Neural progenitor cell (in vitro differentiated cells): ENCODE measurements at places on chromosomes 2 and 18. TPM values are rescaled to one million over a fixed set of nuclear protein-coding genes. Genes with fewer than 3 reads are reported as not detected.

SPHKAP gene
- total RNA-seq: 0.06 TPM in 1 of 2 replicates, not detected in the other

GNAL gene
- total RNA-seq: 10.8 and 26.8 TPM in 2 replicates

GRCh38 chr2:60350791-60351190 is 202.7 kb downstream of the BCL11A start:
- peaks cover 19% of the 10 kb centered on the region for H3K4me1 ChIP-seq
- no peaks in the 10 kb centered on the region for H3K27me3 ChIP-seq
- H3K4me3 ChIP-seq: no peak overlapping the region
- no peak for DNase-seq
- peaks cover 4% of the 10 kb centered on the region for H3K36me3 ChIP-seq
- H3K27ac ChIP-seq: no peak overlapping the region

- H3K27me3 ChIP-seq: no peaks in the 10 kb centered on the region
- H3K27ac ChIP-seq: no peak overlapping the region
- peaks cover 8% of the 10 kb centered on the region for H3K4me1 ChIP-seq
- no peak for DNase-seq
Observed at GRCh38 chr2:111168528-111169239, 48.0 kb downstream of the BCL2L11 start.

- H3K27ac ChIP-seq: no peak overlapping the region
- DNase-seq: no peak
- no peak overlapping the region for H3K4me3 ChIP-seq
- no peaks in the 10 kb centered on the region for H3K36me3 ChIP-seq
- peaks cover 5% of the 10 kb centered on the region for H3K4me1 ChIP-seq
Observed at GRCh38 chr2:164954186-164954585, 1.1 kb downstream of the SLC38A11 start.

GRCh38 chr2:217090884-217091283 is 231.0 kb upstream of the TNP1 start:
- peaks cover 7% of the 10 kb centered on the region for H3K4me1 ChIP-seq
- H3K36me3 ChIP-seq: no peaks in the 10 kb centered on the region
- no peak overlapping the region for H3K27ac ChIP-seq

- H3K27ac ChIP-seq: no peak overlapping the region
- H3K4me3 ChIP-seq: no peak overlapping the region
- H3K27me3 ChIP-seq: no peaks in the 10 kb centered on the region
- no peak for DNase-seq
Observed at GRCh38 chr2:1503471-1504310, 90.4 kb downstream of the TPO start.

DNA sequence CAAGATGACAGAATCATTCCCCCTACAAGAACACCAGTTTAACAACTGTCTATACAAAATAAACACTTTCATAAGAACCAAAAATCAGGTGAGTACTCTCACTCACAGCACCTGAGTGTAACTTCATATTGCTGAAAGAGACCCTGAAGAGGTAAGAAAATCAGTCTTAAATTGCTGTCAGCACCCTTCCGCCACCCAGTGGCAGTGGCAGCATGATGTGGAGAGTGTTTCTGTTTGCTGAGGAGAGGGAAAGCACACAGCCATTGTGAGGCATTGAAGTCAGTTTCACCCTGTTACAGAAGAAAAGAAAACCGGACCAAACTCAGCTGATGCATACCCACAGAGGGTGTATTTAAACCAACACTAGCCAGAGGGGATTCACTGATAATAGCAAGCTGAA is 1240.8 kb upstream of the CRIM1 start:
- H3K27ac ChIP-seq: no peak overlapping the region
- H3K4me1 ChIP-seq: no peaks in the 10 kb centered on the region
- DNase-seq: peak; percentile 35
- H3K27me3 ChIP-seq: no peaks in the 10 kb centered on the region
- no peaks in the 10 kb centered on the region for H3K36me3 ChIP-seq

RFX8 gene
- 0.12 and 0.37 TPM in 2 replicates for total RNA-seq

CFAP65 gene
- total RNA-seq: 0.22 and 0.80 TPM in 2 replicates

DNAJC5G gene
- total RNA-seq: not detected in 2 replicates
